ENCODE measurements at places on chromosomes 16 and 17.

DNA sequence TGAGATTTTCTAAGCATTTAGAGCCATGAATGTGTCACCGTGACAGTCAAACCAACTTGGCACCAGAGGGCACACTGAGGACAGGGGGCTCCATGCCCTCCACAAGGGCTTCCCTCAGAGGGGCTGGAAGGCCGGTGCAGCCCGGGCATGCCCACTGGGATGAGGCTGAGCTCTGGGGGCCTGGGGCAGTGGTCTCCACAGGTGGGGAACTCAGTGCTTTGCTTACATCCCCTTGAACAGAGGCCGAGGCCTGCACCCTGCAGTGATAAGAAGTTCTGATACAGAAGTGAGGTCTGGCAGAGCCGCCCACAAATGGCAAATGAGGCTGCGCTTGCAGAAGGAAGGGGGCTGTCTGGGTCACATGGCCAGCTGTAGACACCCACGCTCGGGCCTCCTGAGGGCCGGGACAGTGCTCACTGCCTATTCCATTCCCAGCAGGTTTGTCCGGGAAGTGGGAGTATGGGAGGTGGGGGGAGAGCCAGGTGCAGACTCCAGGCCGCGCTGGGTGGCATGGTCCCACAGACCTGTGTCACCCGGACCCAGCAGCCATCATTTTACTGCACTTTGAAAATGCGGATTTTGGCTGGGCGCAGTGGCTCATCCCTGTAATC lies 116.8 kb upstream of the CREBBP start:
- DNase-seq, result no peak

GRCh38 chr17:79997011-79997660 lies 38.5 kb downstream of the TBC1D16 start:
- no peak for DNase-seq

DNA sequence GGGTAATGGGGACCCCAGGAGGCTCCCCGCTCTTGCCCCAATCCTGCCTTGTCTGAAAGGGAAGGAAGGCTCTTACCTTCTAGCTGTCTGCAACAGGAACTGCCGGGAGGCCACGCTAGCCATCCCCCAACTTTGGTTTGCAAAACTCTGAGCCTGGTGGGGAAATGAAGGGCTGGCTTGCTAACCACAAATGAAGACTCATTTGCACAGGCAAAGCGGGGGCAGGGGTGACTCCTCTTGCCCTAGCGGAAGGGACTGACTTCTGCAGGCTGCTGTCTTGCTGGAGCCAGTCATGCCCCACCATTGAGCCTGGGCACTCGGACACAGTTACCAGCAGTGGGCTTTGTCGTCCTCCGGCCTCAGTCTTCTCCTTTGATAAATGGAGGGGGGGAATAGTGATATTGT lies 52.6 kb downstream of the PLCG2 start:
- DNase-seq, result no peak

DNA sequence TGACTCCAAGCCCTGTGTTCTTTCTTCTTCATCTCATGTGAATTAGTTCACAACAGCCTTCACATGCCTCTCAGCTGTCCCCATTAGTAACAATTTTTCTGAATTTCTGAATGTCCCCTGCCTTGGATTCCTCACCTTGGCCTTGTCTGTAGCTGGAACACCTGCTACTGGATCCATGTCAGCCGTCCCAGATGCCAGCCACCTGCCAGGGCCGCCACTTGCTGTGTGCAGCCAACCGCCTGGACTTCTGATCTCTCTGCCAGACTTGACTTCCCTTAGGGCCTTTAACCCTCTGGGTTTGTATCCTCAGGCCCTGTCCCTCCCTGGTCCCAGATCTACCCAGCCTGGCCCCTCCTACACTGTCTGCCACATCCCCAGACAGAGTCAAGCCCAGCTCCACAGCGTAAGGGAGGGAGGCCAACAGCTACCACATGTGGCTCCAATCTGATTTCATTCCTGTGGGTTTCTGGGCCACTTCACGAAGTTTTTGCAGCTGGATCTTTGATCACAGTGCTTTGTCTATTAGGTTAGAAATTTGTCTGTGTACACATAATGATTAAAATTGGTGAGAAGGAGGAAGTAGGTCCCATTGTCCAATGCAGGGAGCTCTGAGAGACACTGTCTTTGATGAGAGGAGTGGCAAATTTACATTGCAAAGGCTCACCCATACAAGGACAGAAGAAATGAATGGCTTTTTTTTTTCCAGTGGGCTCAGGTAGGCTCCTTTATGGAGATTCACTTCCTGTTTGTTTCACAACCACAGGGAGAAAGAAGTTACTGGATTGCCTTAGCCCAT lies 15.3 kb downstream of the MPP2 start:
- no peak for DNase-seq

DNA sequence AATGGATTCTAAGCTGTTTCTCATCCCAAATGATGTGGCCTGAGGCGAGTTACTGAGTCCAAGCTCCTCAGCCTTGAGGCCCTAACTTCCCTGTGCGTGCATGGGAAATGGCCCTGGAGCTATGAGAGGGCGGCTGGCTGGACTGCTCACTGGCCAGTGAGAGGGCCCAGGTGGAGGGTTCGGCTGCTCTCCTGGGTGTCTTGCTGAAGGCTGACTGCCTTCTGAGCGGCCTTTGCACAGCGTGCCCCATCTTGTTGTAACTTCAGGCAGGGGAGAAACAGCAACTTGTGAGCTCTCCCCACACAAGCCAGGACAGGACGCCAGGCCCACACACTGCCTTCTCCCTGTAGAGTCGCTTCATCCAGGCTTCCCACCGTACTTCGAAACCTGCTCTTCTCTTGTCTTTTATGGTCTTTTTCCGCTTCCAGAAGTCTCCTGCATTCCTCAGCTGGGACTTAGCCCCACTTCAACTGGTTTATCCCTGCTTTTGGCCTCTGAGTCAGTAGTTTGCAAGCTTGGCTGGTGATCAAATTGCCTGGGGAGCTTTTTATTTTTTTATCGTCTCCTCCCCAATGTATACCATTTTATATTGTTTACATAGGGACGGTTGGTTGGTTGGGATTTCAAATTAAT lies 13.3 kb downstream of the CDH3 start:
- DNase-seq, result no peak

Measured in suprapubic skin (tissue), 4 donors.